ENCODE measurements at places on chromosomes 2 and 18. TPM values are rescaled to one million over a fixed set of nuclear protein-coding genes. Genes with fewer than 3 reads are reported as not detected.
A peak's percentile ranks its signal among the peaks of the same experiment; 100 is the strongest.

DNA sequence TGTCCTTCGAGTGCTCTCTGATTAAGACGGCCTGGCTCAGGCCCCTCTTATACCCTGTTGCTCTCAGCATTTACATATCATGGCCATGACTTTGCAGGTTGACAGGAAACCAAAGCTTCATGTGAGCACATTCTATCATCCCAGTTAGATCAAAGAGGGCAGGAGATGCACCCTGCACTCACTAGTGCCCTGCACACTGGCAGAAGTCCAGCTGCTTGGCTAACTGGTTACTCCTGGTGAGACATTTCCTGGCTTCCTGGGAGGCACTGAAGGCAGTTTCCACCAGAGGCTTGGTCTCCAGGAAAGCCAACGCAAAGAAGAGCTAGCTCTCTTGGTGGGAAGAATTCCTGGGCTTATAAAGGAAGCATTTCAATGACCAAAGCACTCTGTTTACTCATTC lies 66.3 kb downstream of the LIPG start:
- H3K27ac ChIP-seq: no peak overlapping the region
- no peaks in the 10 kb centered on the region for H3K36me3 ChIP-seq
- H3K27me3 ChIP-seq: no peaks in the 10 kb centered on the region
- H3K4me3 ChIP-seq: no peak overlapping the region

GRCh38 chr2:1704631-1705556 lies 39.4 kb downstream of the PXDN start:
- 0 out of 2 replicates have a peak overlapping the region, but pooled peaks have one; percentile 1 for H3K27ac ChIP-seq
- H3K36me3 ChIP-seq: no peaks in the 10 kb centered on the region
- H3K27me3 ChIP-seq: no peaks in the 10 kb centered on the region
- no peak overlapping the region for H3K4me3 ChIP-seq

- H3K4me1 ChIP-seq: no peaks in the 10 kb centered on the region
- H3K27me3 ChIP-seq: no peaks in the 10 kb centered on the region
- peak overlapping the region; percentile 56 for H3K4me3 ChIP-seq
- H3K36me3 ChIP-seq: no peaks in the 10 kb centered on the region
- H3K27ac ChIP-seq: no peak overlapping the region
- no peak for DNase-seq
Measured at GRCh38 chr2:105328281-105329196, 996 bp downstream of the TGFBRAP1 start.

DNA sequence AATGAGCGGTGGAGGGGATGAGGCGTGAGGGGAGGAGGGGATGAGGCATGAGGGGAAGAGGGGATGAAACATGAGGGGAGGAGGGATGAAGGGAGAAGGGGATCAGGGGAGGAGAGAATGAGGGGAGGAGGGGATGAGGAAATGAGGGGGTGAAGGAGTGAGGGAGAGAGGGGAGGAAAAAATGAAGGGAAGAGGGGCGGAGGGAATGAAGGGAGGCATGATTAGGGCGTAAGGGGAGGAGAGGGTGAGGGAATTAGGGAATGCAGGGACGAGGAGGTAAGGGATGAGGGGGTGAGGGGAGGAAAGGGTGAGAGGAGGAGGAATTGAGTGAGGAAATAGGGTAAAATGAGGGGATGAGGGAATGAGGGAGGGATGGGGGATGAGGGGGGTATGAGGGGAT lies 40.5 kb downstream of the AQP12A start:
- H3K27me3 ChIP-seq: no peaks in the 10 kb centered on the region
- no peak overlapping the region for H3K4me3 ChIP-seq
- no peak overlapping the region for H3K27ac ChIP-seq
- no peak for DNase-seq
- H3K4me1 ChIP-seq: peaks cover 48% of the 10 kb centered on the region
- no peaks in the 10 kb centered on the region for H3K36me3 ChIP-seq

DNA sequence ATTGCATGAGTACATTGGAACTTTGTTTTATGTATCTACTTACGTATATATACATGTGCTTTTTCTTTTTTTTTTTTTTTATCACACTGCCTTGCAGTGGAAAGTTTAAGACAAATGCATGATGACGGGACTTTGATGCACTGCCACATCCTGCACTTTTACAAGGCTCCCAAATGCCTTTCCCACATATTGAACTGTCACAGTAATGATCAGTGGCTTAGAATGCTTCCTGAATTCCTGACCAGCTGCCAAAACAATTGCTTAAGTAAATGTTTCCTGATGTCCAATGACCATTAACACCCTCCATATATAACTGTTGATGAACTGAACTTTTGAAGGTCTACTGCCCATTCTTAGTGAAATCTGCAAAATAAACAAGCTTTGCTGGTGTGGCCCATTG lies 60.2 kb downstream of the LYPD6B start:
- H3K4me1 ChIP-seq: no peaks in the 10 kb centered on the region
- no peaks in the 10 kb centered on the region for H3K27me3 ChIP-seq
- H3K36me3 ChIP-seq: no peaks in the 10 kb centered on the region
- H3K27ac ChIP-seq: peak overlapping the region; percentile 44
- no peak for DNase-seq

DNA sequence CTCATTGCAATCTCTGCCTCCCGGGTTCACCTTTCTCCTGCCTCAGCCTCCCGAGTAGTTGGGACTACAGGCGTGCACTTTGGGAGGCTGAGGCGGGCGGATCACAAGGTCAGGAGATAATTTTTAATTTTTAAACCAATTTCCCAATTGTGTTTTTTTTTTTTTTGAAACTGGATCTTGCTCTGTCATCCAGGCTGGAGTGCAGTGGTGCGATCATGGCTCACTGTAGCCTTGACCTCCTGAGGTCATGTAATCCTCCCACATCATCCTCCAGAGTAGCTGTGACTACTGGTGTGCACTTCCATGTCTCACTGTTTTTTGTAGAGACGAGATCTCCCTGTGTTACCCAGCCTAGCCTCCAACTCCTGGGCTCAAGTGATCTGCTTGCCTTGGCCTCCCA lies 49.3 kb downstream of the GLS start:
- H3K4me1 ChIP-seq: peaks cover 17% of the 10 kb centered on the region
- no peaks in the 10 kb centered on the region for H3K27me3 ChIP-seq
- no peak overlapping the region for H3K27ac ChIP-seq
- no peak for DNase-seq
- H3K4me3 ChIP-seq: no peak overlapping the region

- peaks cover 4% of the 10 kb centered on the region for H3K4me1 ChIP-seq
- DNase-seq: no peak
- peaks cover 1% of the 10 kb centered on the region for H3K36me3 ChIP-seq
- no peaks in the 10 kb centered on the region for H3K27me3 ChIP-seq
- no peak overlapping the region for H3K4me3 ChIP-seq
Measured at GRCh38 chr18:31658670-31659575, 25.5 kb downstream of the B4GALT6 start.

GRCh38 chr2:140627136-140627535 lies 1503.7 kb downstream of the LRP1B start:
- H3K27me3 ChIP-seq: no peaks in the 10 kb centered on the region
- H3K4me3 ChIP-seq: no peak overlapping the region
- DNase-seq: no peak
- H3K27ac ChIP-seq: no peak overlapping the region
- no peaks in the 10 kb centered on the region for H3K36me3 ChIP-seq

Gene MORN2
- polyA plus RNA-seq: 23.7 TPM

Gene TCF7L1
- polyA plus RNA-seq: 3.7 TPM

Gene MALL
- 5.2 TPM for polyA plus RNA-seq

Data from SK-N-SH (cell line).